ENCODE measurements at places on chromosomes 5 and 9.

- no peak for DNase-seq
These were observed 14.6 kb upstream of the RNF183 start for GRCh38 chr9:113317777-113318176.

GRCh38 chr5:90284375-90284774 is 125.2 kb downstream of the CETN3 start:
- DNase-seq, result no peak

DNA sequence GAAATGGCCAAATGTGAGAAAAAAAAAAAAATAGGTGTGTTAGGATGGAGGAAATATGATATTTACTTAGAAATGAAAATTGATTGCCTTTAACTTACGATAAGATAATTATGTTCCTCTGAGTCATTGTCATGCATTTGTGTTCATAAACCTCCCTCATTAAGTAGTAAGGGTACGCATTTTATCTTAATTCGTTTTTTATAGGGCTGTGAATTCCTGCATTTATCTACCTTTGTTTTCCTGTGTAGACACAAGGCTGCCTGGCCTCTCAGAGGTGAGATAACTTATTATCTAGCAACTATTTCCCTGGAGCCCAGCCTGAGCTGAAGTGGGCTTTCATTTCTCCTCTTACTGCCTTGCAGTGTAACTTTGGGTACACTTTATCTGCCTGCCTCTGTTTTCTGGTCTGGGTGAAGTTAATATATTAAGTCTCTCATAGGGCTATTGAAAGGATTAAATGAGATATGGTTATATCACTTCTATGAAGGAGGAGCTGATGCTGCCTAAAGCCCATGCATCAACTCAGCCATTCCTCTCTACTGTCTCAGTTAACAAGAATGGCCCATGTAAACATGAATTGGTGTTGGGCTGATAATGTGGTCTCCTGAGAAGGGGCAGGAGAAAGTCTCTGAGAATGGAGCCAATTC is 103.8 kb upstream of the KLF4 start:
- DNase-seq, result no peak

GRCh38 chr5:89850513-89850865 is 559.1 kb downstream of the CETN3 start:
- DNase-seq, result no peak

DNA sequence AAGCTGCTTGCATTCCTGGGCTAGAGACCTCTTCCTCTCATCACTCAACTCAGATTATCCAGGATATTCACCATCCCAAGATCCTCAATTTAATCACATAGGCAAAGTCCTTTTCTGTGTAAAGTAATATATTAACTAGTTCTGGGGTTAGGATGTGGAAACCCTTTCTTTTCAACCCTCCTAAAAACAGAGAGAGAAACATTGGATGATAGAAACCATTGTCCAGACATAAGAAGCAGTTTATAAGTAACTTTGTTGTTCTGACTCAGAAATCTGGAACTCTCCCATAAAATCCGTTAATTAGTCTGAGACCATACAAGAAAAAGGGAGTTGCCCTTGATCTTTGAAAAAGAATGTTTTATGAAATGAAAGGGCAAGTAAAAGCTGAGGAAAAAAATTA is 817.1 kb upstream of the CDH9 start:
- no peak for DNase-seq

DNA sequence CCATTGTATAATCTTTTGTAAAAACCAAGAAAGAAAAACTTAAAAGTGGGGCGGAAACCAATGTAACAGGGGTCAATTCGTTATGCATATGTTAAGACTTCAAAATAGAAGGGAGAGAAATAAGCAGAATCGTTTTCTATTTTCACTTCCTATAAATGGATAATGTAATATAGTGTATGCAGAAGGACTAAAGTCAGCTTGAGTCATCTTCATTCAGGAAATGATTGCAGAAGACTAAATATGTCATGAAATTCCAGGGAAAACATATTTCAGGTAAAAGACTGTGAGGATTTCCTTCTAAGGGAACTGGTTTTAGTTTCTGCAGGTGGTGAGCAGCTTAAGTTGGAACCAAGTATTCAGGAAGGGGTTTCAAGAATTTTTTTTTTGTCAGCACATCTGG is 753.3 kb downstream of the IRX1 start:
- DNase-seq, result no peak

DNA sequence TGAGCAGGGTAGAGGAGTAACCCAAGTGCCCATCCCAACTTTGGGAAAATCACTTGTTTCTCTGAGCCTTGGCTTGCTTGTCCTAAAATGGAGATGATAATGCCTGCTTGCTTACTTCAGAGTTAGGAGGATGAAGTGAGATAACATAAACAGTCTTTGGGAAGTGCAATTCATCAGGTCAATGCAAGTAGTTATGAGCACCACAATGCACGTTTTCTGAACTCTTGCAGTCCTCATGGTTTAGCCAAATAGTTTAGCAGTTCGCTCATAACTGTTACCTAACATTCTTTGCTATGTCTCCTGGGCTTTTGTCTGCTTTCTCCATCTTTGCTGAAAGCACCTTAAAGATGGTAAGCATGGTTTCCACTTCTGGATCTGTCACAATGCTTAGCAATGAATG is 270.0 kb downstream of the ADAMTSL1 start:
- no peak for DNase-seq

DNA sequence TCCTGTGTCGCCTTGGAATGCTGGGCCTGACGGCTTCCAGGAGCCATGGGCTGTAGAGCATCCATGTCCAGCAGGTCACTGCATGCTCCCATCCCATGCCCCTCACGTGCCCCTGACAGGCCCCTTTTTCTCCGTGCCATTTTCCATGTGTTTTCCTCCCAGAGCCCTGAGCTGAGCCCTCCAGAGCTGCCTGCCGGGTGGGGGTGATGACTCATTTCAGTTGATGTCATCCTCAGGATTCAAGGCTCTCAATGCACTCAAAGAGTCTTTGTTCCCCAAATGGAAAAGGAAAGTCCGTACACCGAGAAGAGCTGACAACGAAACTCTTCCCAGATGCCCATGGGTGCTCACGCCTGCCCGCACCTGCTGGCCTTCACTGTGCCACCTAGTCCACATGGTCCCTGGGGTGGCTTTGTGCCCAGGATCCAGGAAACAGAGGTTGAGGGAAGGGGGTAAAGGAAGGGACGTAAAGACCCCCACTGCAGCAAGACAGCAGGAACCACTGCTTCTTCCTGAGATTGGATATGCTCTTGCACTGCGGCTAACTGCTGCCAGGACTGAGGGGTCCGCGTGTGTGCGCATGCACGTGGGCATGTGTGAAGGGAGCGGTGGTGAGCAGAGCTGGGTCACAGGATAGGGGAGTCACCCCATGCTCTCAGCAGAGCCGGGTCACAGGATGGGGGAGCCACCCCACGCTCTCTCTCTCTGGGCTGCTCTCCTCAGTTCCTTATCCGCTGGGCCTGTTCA is 27.6 kb downstream of the COL15A1 start:
- no peak for DNase-seq

DNA sequence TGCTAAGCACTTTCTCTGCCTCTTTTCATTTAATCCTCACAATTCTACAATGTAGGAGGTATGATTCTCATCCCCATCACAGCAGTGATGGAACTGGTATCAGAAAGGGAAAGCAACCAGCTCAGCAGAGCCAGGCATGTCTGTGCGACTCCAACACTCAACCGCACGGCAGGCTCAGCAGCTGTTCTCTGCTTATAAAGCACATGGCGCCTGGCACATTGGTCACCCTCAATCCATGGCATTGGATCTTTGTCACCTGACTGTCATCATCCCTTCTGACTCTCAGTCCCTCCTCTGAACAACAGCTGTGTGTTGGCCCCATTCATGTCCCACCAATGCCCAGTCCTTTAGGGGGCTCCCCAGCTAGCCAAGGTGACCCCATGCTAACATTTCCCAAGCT is 45.1 kb upstream of the HAND1 start:
- DNase-seq, result peak; percentile 51

DNA sequence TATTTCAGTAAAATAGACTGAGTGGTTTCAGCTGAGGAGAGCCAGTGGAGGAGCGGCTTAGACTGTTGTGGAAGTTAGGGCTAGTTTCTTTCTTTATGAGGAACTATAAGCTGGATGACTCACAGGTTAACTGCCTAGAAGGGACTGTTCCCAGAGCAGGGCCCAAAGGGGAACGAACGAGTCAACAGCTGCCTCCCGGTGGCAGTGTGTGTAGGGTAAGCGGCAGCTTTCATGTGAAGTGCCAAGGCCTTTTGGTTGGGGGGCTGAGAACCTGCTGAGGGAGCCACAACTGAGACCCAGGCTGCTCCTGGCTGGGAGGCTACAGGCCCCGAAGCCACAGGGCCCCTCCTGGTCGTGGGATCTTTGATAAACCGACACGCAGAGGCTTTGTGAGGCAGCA is 7.0 kb downstream of the SQSTM1 start:
- no peak for DNase-seq

GRCh38 chr9:95273369-95274022 is 44.0 kb downstream of the FANCC start:
- DNase-seq, result no peak

DNA sequence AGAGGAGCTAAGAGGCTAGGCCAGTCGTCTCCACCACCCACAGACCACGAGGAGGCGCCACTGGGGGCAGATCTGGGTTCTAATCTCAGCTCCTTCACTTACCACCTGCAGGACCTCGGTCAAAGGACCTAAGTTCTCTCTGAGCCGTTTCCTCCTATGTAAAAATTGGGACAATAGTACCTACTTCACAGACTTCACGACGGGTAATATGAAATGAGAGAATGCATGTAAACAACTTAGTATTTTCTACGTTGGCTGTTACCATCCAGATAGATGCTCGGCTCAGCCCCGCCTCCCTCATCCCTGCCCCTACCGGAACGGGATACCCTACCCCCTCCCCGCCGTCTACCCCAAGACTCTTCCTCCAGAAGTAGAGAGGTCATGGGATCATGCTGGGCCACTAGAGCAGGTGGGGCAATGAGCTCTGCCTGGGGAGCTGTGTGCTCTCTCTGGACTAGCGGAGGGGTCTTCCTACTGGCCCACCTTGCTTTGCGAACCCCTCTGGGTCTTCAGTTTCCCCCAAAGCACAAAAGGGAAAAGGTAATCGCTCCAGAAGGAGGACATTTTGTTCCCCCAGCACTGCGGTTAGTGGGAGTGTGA is 541 bp downstream of the GNPDA1 start:
- DNase-seq, result peak; percentile 66

DNA sequence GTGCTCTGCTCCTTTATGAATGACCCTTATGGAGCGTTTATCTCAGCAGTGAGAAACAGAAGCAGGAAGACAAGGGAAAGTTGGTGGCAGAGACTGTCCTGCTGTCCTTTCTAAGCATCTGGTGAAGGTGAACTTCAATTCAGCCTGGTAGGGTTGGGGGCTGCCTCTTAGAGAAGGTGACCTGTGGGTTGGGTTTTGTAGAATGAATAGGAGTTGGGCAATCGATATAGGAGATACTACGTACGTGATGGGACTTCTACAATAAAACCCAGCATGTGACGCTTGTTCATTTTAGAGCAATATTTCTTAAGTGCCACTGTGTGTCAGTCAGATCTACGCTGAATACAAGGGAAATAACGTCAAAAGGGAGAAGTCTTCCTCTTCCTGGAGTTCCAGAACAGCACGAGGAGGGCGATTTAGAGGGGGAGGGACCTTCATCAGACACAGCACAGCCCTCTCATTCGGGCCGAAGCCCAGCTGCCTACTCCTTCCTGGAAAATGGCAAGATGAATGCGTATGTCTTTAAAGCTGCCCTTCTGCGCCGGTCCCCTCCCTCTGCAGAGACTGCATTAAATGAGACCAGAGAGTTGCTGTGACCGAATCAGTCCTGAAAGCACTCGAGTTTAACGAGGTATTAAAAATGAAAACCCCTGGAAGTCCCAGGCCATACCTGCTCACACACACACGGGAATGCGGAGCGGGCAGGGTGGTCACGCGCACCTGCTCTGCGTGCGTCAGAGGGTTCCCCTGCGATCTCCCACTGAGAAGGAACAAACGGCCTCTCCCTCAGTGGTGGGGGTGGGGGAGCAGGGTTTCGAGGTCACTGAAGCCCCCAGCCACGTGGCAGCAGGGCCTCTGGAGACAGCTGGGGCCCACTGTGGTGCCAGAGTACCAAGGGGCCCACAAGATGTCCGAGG is 85.3 kb upstream of the SARDH start:
- DNase-seq, result no peak

DNA sequence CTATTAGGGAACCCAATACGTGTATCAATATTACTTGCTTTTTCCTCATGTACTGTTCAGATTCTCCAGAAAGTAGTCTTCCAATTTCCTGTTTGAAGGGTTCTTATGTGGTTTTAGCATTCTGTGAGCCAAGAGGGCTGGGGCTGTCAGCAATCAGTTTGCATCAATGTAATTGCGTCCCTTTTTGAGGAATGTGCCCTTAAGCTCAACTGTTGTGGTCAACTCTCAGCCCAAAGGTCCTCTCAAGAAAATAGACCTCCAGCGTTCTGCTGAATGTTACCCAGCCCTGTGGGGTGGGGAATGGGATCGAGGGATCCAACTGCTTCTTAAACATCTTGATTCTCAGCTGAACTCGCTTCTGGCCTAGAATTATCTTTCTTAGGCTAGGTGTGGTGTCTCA is 43.8 kb upstream of the CDK20 start:
- no peak for DNase-seq

DNA sequence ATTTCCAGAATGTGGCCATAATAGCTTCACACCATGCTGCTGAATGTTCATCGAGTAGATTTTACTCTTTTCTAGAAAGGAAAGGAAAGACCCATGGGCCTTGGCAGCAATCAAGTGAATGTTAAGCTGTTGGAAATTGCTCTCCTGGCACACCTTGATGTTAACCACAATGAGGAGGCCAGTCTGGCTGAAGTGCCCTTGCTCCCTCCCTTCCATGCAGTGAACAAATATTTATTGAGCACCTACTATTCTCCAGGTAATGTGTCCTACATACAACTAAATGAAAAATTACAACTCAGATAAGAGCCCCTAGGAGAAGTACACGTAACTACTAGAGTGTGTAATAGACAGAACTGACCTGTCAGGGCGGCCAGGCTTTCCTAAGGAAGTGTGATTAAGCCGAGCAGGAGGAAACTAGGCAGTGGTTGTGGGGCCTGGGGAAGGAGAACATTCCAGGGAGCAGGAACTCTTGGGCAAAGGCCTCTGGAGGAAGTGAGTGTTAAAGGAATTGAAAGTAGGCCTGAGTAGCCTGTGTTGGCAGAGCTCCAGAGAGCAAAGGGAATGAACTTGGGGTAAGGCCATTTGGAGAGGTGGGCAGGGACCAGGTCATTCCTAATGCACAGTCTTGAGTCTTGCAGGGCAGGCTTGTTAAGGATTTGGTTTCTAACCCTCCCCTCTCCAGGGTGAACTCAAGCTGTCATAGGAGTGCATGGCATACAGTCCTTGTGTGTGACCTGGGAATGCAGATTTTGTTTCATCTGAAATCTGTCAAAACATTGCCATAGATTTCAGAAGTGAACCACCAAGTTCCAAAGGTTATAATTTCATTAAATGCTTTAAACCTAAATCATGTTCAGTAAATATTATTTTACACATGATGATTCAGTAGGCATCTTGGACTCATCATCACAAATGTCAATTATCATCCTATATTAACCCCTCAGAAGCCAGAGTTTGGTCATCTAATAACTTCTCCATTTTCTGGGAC is 9.0 kb upstream of the ZSWIM6 start:
- DNase-seq, result no peak
